Cortex of kidney (tissue), 1 donor: ENCODE measurements at places on chromosomes 6 and 20.

DNA sequence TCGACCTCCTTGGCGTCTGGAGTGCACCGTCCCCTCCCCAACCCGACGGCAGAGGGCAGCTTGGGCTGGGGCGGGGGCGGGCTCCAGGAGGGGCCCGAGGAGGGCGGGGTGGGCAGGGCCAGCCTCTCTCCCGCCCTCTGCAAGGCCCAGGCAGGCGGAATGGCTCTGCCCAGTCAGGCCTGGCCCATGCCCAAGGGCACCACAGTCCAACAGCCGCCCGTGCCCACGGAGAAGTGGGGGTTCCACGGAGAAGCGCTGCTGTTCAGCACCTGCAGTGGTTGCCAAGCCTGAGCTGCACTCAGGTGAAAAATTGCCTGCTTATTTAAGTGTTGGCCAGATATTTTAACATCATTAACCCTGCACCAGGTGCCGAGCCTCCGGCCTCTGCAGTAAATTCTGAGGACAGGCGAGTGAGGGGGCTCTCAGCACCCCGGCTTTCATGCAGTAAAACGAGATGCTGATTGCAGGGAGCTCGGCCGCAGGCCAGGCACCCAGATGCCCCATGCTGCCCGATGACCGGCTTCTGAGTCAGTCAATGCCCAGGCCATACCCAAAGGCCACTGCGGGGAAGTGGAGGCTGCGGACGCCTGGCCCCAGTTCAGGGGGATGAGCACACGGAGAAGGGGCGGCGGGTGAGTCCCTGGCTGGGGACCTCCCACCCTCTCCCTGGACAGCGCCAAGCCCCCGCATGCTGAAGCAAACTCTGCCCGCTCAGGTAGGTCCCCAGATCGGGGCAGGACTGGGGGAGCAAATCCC is at the start of gene SRMS:
Gene SRMS (minus strand): TSS at position 25 of the 756 bp plus-strand sequence. CDS start 286 bp downstream, outside the sequence.
- DNase-seq: no peak

DNA sequence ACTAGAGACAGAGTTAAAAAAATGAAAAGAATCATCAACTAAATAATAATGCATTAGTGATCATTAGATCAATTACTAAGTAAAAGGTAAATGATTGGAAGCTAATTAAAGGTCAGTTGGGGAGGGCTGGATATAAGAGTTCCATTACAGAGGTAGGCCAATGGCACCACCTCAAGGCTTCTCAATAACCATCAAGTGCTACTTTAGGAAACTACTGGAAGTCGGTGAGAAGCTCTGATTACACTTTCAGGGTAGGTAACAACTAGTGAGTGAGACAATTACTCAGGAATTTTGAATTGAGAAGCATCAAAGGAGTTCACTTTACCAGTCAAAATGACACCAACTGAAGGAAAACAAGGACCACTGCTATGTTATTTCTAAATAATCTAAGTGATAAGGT is 90.2 kb upstream of the HDAC2 start:
- DNase-seq: no peak

DNA sequence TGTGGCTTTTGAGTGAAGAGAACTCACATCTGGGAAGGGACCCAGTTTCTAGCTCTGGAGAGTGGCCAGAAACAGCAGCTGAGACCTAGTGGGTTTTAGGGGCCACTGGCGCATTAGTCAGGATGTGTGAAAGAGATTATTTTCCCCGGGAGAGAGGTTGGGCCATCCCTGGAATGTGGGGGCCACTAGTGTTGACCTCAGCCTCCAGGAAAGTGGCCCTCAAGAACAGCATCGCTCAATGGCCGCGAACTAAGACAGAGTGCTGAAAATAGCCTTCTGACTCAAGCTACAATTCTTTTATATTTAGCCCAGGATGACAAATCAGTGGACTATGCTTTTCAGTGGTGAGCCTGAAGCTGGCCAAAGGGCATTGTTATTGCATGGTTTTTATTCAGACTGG is 210.4 kb upstream of the RNF24 start:
- no peak for DNase-seq

GRCh38 chr6:22929311-22929985 is 360.1 kb downstream of the HDGFL1 start:
- no peak for DNase-seq

- DNase-seq: no peak
Observed at GRCh38 chr6:123053602-123054225, 57.7 kb downstream of the CLVS2 start.

GRCh38 chr6:8481727-8482126 is 46.4 kb upstream of the SLC35B3 start:
- no peak for DNase-seq
